Hepatic stellate cell (primary cell): ENCODE measurements at places on chromosomes 6 and 20.
A peak's percentile ranks its signal among the peaks of the same experiment; 100 is the strongest.

GRCh38 chr6:154569156-154569862 lies 58.8 kb upstream of the CNKSR3 start:
- DNase-seq: no peak

- DNase-seq: peak; percentile 76
Measured at GRCh38 chr20:41005361-41005729, 23.3 kb upstream of the TOP1 start.

DNA sequence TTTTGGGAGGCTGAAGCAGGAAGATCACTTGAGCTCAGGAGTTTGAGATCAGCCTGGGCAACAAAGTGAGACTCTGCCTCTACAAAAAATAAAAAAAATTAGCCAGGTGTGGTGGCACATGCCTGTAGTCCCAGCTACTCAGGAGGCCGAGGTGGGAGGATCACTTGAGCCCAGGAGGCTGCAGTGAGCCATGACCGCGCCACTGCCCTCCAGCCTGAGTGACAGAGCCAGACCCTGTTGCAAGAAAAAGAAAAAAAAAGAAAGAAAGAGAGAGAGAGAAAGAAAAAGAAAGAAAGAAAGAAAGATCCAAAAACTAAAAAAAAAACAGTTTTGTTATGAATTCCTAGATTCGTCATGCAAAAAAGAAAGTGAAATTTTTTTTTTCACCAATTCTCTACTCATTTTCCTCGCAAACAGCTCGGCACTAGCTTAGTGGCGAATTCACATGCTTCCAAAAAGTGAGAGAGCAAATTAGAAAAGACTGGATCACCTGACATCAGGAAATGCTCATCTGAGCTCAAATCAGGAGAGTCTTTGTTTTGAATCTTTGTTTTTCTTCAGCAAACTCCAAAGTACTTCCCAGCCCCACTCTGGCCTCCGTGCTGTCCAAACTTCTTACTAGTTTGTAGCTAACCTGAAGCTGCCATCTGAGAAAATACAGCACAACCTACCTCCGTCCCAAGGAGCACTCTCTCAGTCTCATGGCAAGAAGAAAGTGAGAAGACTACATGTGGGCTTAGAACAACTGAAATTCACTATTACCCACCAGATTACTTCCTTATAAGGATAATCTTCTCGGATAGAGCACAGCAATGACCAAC lies 27.0 kb downstream of the IPCEF1 start:
- DNase-seq: no peak

GRCh38 chr6:5151955-5152401 lies 66.8 kb downstream of the PPP1R3G start:
- peak; percentile 84 for DNase-seq

GRCh38 chr6:88975369-88975768 lies 12.0 kb upstream of the RNGTT start:
- DNase-seq: no peak

DNA sequence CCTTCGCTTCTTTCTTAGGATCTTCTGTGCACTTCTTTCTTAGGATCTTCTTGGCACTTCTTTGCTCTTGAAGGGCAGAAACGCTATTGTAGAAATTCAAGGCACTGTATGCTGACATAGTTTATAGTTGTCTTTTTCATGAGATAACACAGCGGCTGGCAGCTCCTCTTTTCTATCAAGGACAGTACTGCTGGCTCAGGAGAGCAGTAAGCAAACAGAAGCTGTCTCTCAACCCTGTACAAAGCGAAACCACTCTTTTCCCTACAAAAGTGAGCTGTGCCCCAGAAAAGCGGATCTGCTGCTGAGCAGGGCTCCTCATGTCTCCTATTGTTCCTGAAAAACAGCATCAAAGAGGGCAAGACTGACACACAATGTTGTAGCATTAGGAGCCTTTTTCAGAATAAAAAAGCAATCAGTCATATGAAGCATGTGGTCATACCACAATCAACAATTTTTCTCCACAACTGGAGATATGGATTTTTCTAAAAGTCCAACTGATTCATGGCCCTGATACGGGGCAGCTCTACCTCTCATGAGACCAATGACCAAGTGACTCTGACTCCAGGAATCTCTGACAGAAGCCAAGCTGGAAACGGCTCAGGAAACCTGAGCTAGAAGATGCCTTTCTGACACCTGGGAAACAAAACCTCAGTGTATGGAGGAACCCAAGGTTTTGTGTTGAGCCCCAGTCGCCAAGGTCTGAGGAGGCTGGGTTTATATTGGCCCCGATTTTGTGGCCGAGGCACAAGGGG lies 255.9 kb downstream of the ESR1 start:
- no peak for DNase-seq

DNA sequence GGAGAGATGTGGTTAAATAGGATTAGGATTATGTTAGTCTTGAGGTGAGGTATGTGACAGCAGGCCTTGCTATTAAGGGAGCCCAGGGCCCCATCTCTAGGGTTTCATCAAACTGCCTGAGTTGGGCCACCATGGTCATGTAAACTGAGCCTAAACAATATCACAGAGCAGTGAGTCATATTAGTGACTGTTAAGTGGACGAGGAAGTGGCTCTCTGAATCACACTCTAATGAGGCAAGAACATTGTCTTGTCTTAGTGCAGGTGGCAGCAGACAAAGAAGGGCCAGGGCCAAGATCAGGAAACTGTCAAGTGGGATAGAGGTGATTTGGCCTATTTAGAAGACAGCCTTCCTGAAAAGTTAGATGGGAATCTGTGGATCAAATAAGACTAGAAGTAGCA lies 23.1 kb downstream of the ENPP3 start:
- no peak for DNase-seq
